Inflammatory macrophage treated with lipopolysaccharide for 1 hour (primary cell): ENCODE measurements at places on chromosomes 3 and 15.
A peak's percentile ranks its signal among the peaks of the same experiment; 100 is the strongest.

DNA sequence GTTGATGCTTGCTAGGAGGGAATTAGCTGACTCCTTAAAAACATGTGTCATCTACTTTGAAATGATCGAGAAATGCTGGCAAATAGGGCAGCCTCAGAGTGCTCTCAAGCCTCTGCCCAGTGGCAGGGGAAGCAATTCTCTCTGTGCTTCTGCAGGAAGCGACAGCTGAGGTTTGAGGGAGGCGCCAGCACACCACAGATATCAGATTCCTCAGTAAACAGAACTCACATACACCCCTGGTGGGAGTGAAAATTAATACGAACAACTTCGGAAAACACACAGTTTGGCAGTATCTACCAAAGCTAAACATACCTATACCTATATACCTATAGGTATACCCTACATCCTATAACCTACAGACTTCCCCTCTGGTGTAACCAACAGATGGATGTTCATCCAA lies 61.3 kb downstream of the NSMCE3 start:
- no peak for DNase-seq

DNA sequence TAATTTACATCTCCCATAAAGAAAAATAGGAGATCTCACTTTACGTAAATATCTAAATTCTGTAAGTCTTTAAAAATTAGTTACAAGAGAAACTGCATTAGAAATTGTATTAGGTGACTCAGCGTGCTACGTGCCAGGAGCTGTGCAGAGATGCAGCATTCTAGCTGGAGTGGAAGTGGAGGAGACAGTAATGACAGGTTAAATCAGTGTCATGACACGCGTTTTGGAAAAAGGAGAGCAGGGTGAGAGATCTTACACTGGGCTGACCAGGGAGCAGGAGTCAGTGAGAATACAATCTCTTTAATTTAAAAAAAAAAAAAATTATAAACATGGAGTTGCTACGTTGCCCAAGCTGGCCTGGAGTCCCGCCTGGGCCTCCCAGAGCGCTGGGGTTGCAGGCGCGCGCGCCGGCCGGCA lies 635 bp downstream of the TUBGCP5 start:
- peak; percentile 17 for DNase-seq

- peak; percentile 69 for DNase-seq
Observed at GRCh38 chr15:90496791-90497190, 32.9 kb upstream of the CRTC3 start.

GRCh38 chr3:106797461-106797860 lies 579.8 kb upstream of the CCDC54 start:
- DNase-seq, result no peak

DNA sequence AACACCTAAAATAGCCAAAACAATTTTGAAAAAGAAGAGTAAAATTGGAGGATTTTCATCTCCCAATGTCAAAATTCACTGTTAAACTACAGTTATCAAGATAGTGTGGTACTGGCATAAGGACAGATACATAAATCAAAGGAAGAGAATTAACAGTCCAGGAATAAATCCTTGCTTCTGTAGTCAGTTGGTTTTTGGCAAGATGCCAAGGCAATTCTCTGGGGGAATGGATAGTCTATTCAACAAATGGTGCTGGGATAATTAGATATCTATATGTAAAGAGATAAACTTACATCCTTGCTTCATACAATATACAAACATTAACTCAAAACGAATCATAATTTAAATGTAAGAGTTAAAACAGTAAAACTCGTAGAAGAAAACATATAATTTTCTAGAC lies 57.9 kb upstream of the SELENOK start:
- DNase-seq, result no peak

- DNase-seq, result no peak
Observed at GRCh38 chr3:12149029-12149428, 9.7 kb downstream of the TIMP4 start.

GRCh38 chr3:152193673-152194267 lies 75.0 kb upstream of the MBNL1 start:
- DNase-seq, result peak; percentile 47

- DNase-seq, result no peak
Observed at GRCh38 chr3:180335050-180335449, 266.9 kb upstream of the TTC14 start.

DNA sequence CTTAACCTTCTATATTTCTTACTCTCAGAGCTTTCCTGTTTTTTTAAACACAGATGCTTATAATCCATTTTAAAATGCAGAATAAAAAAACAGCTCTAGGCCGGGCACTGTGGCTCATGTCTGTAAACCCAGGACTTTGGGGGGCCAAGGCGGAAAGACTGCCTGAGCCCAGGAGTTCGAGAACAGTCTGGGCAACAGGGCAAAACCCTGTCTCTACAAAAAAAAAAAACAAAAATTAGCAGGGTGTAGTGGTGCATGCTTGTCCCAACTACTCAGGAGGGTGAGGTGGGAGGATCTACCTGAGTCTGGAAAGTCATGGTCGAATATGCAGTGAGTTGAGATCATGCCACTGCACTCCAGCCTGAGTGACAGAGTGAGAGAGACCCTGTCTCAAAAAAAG lies 15.5 kb downstream of the SMARCC1 start:
- DNase-seq, result no peak

DNA sequence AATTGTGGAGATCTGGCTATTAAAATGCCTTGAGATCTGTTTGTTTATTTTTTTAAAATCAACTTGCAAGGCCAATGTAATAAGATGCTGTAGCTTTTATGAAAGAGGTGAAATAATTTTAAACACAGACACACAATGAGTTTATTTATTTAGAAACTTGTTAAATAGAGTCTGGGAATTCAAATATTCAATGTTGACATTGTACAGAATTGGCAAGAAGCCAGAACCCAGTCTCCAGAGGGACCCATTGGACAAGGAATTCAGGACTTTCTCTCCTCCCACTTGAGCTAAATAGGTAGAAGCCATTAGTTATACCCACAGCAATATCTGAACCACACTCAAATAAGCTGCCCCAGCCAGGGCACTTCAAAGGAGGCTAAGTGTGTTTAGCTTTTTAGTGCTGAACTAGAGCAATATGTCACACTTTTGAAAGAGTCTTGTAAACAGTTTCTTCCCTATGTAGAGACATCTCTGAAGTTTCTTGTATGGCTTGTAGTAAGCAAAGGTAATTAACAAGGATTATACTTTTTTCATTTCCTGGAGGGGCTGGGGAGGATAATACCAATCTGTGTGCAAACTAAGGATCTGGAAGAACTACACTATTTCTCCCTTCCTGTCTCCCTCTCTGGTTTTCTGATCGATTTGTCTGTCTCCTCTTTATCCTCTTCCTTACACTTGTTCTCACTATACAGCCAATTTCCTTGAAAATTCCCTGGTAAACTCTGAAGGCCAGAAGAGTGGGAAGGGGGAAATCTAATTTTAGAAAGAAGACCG lies 6.0 kb downstream of the MECOM start:
- no peak for DNase-seq

- DNase-seq, result no peak
Observed at GRCh38 chr3:105145511-105145910, 221.2 kb upstream of the ALCAM start.

- peak; percentile 85 for DNase-seq
Observed at GRCh38 chr3:171636666-171637065, 173.6 kb downstream of the PLD1 start.

DNA sequence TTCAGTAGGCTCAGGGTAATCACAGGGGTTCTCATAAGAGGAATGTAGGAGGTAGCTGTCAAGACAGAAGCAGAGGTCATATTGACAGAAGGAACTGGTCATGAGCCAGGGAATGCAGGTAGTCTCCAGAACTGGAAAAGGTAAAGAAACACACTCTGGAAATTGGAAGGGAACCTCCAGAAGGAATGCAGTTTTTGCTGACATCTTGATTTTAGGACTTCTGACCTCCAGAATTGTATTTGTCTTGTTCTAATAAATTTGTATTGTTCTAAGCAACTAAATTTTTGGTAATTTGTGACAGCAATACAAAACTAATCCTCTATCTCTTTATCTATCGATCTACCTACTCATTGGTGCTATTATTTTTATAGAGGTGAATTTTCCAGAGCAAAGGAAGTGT lies 49.2 kb downstream of the OTOL1 start:
- DNase-seq, result no peak

GRCh38 chr15:101481917-101482525 lies 7.5 kb downstream of the PCSK6 start:
- DNase-seq, result no peak

GRCh38 chr3:114144909-114145688 lies 33.8 kb downstream of the DRD3 start:
- no peak for DNase-seq

DNA sequence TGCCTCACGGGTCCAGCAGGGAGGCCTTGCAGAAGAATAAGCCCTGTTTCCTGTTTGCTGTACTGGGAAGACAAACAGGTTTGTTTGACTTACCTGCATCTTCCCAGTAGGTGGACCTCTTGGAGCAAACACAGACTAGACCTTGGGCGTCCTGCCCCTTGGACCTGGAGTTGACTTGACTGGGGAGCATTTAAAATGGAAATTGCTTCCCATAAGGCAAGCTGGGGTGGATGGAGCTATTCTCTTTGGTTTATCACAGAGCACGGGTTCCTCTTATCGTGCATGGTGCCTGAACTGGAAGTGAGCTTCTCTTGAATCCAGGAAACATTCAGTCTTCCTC lies 151.4 kb downstream of the RPLP1 start:
- no peak for DNase-seq

DNA sequence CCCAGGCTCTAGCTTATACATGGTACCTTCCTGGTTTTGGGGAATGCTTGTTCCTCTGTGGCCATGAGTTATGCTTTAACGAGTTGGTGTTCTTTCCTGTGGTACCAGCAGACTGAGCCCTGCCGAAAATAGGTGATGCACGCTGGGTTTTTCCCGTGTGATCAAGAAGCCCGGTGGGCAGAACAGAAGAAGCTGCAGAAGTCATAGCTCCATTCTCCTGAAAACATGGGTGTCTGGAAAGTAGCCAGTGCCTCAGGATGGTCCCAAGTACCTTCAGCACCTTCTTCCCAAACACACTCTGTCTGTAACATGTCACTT lies 25.2 kb downstream of the MAPKBP1 start:
- DNase-seq, result no peak

DNA sequence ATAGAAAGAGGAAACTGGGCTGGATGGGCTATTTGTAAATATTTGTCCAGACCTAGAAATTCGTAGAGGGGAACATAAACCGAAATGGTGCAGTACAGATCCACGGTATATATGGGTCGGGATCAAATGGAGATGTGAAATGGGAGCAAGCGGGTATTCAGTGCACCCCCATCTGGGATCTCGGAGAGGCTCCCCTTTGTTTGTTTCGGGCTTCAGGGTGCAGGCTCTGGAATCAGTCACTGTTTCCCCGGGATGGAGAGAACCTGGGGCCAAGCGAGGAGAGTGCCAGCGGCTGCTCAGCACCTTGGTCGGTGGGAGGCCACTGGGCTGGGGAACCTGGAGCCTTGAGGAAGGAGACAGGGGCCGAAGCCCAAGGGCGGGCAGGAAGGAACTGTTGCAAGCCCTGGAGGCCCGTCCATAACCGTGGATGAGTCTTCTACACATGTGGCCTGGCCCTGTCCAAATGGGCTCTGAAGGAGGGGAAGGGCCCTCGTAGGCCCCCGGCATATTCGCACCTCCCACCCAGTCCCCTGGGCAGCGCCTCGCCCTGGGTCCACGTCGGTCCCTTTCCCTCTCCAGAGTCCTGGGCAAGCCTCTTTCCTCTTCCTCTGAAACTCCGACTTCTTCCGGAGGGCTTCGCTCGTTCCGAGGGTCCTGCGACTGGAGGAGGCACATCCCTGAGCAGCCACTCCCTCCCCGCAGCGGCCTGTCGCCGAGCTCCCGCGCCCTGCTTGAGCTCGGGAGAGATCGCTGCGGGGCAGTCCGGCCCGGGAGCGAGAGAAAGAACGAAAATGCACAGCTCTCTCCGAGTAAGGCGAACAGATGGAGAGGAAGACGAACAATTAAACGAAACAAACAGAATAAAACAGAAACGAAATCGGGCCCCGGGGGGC lies 3.0 kb downstream of the ISL2 start:
- peak; percentile 59 for DNase-seq

DNA sequence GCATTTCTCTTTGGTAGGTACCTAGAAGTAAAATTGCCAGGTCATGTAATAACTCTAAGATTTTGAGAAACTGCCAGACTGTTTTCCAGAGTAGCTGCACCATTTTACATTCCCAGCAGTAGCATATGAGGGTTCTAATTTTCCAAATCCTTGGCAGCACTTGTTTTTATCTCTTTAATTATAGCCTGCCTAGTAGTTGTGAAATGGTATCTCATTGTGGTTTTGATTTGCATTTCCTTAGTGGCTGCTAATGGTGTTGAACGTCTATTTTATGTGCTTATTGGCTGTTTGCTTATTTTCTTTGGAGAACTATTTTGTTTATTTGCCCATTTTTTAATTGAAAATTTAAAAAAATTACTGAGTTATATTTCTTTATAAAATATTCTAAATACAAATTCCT lies 117.9 kb downstream of the TCF12 start:
- no peak for DNase-seq

GRCh38 chr3:156388497-156389448 lies 166.1 kb downstream of the SSR3 start:
- DNase-seq, result no peak

- no peak for DNase-seq
Observed at GRCh38 chr15:73244333-73244732, 124.4 kb downstream of the HCN4 start.

DNA sequence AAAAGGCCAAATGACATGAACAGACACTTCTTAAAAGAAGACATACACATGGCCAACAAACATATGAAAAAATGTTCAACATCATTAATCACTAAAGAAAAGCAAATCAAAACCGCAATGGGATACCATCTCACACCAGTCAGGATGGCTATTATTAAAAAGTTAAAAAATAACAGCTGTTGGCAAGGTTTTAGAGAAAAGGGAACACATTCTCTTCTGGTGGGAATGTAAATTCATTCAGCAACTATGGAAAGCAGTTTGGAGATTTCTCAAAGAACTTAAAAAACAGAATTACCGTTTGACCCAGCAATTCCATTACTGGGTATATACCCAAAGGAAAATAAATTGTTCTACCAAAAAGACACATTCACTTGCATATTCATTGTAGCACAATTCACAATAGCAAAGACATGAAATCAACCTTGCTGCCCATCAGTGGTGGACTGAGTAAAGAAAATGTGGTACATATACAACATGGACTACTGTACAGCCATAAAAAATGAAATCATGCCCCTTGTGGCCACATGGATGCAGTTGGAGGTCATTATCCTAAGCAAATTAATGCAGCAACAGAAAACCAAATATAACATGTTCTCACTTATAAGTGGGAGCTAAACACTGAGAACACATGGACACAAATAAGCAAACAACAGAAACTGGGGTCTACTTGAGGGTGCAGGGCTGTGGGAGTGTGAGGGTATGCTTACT lies 190.7 kb upstream of the MCTP2 start:
- no peak for DNase-seq

DNA sequence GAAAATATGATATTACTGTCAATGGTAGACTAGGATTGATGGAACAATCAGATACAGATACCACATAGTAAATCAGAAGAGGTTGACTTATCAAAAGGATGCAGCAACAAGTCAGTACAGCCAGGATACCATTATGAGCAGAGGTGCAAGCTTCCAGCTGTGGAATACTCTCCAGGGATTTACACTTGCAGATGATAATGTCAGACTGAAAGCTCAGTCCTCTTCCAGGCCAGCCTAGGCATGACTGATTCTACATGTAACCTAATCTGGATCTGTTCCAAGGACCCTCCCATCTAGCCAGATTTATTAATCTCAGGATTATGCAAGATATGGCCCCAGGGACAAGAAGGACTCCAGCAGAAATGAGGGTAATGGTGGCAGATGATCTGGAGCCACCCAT lies 8.2 kb downstream of the FILIP1L start:
- DNase-seq, result no peak
